ENCODE measurements at places on chromosomes 2 and 18.

GRCh38 chr2:219522111-219523030 lies 8.1 kb downstream of the ASIC4 start:
- DNase-seq: no peak

- DNase-seq: no peak
These were observed 382.0 kb downstream of the LNPK start for GRCh38 chr2:175620106-175620505.

- DNase-seq: no peak
These were observed 598.4 kb downstream of the FBXO15 start for GRCh38 chr18:73549236-73549635.

- DNase-seq: no peak
These were observed 60.3 kb downstream of the TET3 start for GRCh38 chr2:74044999-74045398.

- no peak for DNase-seq
These were observed at the start of gene RAB27B for GRCh38 chr18:54828281-54828881. Gene RAB27B (plus strand): TSS chr18:54828477. CDS start chr18:54877586, 49,109 bp downstream.

DNA sequence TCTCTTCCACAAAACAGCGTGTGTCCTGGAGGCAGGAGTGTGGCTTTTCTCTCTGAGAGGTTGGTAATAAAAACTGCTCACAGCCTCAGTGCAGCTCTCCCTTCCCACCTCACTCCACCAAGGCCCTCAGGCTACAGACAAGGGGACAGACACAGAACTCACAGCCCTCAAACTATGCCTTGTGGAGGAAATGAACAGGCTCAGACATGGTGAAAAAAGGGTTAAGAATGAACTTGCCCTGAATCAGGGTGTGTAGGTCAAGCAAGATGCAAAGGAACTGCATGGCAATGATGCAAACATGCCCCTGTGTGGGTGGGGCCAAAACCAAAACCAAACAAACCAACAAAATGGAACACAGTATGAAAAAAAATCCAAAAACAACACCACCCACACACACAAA lies 125.8 kb downstream of the GALNT14 start:
- no peak for DNase-seq

DNA sequence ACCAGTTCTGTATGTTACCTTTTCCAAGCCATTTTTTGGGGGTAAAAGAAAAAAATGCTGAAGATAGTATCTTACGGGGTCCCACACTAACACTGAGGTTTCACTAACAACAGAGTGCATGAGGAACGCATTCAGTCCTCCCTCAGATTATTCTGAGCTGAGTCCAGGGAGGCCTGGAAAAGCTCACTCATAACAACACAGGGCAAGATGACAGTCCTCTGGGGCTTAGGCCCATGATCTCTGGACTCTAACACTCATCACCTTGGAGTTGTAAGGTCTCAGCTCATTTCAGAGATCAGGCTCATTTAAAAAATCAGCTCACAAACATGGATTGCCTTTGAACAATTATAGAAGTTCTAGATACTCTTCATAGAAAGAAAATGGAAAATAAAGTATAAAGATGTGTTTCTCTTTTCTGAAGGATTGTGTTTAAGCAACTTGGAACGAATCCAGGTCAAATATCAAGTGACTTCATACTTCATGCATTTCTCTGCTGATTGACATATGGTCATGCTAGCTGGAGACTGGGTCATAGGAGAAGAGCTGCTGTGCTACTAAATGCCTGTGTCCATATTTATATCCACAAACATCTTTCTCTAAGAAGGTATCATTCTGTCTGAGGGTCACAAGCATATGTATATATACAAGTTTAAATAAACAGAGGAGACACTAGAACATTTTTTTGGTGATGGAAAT lies 265.8 kb downstream of the ALK start:
- no peak for DNase-seq

DNA sequence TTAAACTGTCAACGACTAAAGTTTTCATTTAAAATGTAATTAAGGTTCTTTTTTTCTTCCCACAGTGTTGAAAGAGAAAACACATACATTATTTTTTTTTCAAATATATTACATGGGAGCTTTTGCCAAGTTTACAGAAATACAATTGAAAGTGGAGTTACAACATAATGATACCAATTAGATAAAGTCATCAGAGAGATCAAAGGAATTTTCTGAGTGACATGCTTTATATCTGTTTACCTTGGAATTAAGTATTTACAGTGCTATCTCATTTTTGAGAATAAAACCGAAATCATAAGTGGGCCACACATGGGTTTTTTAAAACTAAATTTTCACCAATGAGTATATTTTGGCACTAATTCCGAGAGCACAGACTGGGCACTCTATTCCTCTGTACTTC lies 165.2 kb downstream of the RAPGEF4 start:
- DNase-seq: no peak

GRCh38 chr2:95019572-95019971 lies 5.9 kb upstream of the MAL start:
- DNase-seq: no peak

DNA sequence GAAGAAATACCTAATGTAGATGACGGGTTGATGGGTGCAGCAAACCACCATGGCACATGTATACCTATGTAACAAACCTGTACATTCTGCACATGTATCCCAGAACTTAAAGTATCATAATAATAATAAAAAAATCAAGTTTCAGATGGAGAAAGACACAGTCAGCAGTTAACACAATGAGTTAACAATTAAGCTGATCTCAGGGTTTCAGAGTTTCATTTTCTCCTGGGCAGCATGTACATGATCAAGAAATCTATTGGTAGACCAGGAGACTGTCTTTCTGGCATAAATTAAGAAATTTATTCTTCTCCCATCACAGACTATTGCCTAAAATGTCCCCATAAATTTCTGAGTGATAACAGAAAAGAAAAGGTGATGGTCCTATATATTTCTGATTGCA lies 155.3 kb downstream of the RAD51AP2 start:
- DNase-seq: no peak

DNA sequence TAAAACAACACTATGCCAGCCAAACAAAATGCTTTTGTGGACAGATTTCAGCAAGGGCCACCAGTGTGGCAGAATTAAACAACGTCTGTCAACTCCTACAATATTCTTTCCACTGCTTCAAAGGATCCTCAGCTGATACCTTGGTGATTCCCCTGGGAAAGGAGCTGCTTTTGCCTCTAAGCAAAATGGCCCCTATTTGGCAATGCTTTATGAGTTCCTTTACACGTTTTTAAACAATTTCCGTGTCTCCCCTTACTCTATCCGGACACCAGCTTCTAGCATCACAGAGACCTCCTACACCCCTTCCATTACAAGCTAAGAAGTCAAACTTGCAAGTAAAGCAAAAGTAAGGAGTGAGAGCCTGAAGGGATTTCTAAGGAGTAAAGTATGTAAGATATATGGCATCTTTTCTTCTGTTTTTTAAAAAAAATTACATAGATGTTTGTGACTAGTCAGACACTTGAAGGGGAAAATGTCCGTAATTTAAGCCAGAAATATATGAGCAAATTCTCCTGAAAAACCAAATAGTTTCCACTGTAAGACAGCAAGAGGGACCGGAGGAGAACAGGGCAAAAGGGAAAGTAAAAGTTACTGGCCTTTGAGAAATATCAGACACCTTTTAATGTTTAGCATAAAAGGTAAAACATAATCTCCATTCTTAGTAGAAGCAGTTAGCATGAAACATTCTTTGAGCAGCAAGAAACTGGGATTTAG lies 1.9 kb downstream of the SOS1 start:
- no peak for DNase-seq

DNA sequence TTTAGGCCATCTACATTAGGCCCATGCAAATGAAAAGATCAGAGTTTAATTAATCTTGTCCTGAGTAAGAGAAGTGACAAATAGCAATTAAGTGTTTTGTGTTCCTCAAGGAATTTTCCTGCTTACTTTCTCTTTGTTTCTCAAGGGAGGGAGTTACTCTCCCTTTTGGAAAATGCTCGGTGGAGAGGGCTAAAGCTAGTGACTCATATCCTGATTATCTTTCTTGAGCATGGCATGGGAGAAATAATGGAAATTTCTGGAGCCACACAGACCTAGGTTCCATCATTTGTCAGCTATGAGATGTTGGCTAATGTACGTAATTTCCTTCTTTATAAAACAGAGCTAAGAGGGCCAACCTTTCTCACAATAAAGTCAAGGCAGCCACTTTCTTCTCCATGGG lies 177.1 kb downstream of the ETAA1 start:
- no peak for DNase-seq

DNA sequence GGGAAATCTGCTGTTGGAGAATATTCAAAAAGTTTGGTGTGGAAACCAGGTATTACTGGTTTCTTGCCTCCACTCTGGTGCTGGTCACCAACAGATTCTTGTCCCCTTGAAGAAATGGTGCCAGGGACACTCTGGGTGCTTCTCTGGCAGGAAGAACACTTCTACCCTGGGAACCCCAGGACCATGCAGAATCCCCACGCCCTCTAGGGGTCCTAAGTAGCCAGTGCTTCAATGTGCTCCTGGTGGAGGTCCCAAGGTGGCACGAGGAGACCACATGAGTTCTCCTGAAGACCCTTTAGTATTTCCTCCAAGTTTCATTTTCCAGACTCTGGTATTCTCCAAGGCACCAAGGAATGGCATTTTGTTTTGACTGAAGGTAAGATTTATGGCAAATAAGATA lies 380.6 kb downstream of the TSN start:
- no peak for DNase-seq

- DNase-seq: no peak
These were observed 393.7 kb upstream of the FANCL start for GRCh38 chr2:58634653-58635370.

DNA sequence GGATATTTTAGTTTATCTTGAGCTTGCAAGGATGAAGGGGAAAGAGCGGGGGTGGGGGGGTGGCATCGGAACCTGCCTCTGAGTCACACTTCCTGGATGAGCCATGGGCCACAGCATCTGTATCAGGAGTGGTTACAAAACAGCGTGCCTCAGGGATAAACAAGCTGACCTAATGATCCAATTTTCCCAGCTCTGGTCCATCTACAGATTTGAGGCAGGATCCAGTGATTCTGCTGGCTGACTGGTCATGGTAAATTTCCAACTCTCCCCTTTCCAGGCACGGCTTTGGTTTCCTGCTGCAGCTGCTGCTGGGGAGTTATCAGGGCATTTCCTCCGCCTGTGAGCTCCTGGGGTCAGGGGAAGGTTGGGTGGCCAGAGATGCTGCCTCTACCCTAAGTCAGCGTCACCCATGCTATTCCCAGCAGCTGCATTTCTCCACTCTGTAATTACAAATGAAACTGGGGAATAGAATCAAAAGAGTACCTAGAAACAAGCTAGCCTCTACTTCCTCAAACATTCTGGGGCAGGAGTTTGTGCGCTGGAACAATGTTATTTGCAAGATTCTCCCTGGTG lies 4.7 kb upstream of the HPCAL1 start:
- DNase-seq: no peak

- no peak for DNase-seq
These were observed 177.9 kb downstream of the CYRIA start for GRCh38 chr2:16487686-16488085.

DNA sequence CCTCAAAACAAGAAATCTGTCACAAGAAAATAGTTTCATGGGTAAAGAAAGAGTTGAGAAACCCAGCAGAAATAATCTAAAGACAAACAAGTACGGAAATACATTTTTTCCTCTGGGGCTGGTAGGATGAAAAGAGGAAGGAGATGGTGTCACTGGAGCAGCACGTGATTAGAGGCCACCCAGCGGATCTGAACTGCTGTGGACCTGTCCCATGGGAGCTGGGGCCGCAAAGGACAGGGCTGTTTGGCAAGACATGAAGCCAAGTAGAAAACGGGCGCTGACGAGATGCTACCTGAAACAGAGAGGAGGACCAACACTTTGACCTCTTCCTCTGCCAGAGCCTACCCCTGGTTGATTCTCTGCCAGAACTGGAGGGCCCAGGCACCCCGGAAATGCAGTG lies 295.4 kb upstream of the ATP5MC3 start:
- no peak for DNase-seq

DNA sequence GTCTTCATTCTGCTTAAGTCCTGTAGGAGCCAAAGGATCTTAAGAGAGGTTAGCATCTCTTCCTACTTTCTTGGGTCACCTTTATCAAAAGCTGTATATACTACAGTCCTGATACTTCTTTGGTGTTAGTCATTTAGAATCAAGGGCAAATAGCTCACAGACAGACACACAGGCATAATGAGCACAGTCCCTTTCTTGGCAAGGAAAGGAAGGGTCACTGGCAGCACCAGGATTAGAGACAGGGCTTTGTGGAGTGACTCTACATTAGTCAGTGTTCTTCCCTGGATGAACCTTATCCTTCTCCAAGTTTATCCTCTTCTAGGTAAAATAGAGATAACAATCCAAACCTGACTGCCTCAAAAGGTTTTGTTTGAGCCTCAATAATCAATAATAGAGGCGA lies 40.0 kb upstream of the NCKAP5 start:
- DNase-seq: no peak

GRCh38 chr2:157838442-157839161 lies 37.5 kb downstream of the ACVR1 start:
- no peak for DNase-seq

DNA sequence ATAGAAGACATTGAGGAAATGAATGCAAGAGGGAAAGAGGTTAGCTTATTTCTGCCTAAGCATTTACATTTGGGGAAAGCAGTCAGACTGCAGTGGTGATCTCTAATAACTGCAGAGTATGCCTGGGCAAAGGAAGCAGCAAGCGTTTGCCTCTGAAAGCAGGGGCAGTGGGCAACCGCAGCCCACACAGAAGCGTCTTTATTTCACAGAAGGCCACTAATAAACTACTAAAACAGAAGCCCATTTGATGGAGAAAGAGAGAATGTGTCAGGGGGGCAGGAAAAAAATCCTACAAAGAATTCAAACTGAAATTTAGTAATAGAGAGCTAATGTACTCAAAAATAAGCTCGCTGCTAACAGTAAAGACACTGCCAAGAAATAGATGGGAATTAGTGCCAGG lies 53.1 kb downstream of the LRRTM4 start:
- no peak for DNase-seq

Measured in GM12878 (cell line).